ENCODE measurements at places on chromosomes 1 and 21.

DNA sequence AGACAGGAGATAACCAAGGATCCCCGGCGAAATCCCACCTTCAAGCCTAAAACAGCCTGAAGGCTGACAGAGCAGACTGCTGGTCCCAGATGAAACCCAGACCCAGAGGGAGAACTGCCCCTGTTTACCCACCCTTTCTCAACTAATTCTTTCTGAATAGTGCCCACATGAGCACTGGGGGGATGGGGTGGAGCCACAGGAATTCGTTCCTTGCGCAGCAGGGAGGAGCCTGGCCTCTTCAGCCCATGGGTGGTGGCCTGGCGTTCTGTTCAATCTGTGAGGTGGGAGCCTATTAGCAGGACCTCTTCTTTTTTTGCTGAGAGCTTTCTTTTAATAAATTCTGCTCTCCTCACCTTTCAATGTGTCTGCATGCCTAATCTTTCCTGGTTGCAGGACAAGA lies 6.6 kb upstream of the AK5 start:
- no peak for DNase-seq

GRCh38 chr1:227401562-227402342 lies 83.5 kb upstream of the CDC42BPA start:
- no peak for DNase-seq

DNA sequence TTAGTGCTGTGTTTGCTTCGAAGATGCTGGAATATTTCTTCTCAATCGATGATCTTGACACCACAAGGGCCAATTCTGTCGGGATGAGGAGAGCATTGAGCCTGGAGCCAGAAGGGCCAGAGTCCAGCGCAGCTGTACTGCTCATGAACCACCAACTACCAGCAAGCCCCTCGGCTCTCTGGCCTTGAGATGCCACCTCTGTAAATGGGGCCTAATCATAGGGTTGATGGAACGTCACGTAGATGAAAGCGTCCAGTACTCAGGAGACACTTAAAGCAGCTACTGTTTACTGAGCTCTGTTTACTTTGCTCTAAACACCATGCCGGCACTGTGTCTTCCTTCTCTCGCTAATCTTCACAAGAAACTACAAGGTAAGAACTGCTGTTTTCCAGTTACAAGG lies 26.3 kb downstream of the CCDC185 start:
- no peak for DNase-seq

GRCh38 chr1:224431726-224432125 lies 2.9 kb downstream of the WDR26 start:
- no peak for DNase-seq

DNA sequence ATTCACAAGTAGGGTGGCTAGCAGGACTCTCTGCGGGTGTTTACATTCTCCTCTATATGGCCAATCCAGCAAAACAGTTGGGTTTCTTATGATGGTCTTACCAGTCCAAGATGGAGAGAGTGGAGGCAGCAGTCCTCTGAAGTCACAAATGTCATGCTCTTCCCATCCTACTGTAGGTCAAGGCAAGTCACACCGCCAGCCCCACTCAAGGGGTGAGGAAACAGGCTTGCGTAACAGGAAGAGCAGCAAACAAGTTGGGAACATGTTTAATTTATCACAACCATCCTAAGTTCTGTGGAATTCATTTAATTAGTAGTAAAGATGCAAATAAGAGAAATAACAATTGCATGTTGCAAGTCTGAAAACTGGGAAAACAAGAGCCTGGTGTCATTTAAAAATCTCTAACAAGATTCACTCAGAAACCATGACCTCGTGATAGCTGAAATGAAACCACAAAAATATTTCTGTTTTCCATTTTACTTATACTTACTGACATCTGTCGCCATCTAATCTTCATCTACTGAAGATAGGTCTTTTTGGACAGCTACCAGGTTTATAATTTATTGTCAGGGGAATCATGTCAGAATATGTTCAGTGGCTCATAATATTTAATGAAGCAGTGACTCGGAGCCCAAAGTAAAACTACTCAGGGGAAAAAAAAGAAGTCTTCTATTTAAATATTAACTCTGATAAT lies 349.1 kb upstream of the FMN2 start:
- no peak for DNase-seq

DNA sequence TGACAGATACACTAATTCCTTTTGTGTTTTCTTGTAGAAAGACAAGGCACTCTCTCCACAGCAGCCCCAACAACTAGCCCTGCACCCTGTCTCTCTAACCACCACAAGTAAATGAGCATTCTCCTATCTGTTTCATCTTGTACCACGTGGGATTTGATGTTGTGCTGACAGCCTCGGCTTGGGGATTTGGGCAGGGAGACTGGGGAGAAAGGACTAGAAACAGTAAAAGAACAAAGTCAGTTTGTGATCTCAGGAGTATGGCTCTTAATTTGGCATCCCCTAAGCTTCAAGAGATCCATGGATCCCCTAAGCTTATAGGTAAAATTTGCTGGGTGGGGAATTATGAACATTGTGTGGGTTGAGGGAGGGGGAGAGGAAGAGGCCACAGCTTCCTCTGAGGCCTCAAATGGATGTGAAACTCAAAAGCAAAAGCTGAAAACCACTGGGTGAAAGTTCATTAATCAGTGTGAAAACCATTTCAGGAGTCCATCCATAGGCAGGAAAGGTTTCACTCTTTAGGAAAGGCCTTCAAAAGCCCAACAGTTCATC lies 3.1 kb downstream of the C1orf162 start:
- DNase-seq: no peak

DNA sequence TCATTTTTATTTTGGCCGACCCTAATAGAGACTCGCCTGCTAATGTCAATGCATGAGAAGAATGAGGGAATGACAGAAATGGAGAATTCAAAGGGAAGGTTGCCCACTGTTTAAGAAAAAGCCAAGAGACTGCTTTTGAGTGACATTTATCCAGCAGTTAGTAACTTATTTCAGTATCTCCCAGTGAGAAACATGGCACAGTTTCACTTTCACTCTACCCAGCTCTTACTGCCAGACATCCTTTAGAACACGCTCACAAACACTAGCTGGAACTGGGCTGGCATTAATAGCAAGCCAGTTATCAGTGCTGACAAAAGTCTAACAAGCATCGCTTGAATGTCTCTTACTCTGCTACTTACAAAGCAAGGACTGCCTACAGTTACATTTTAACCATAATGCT lies 8.5 kb downstream of the GGPS1 start:
- no peak for DNase-seq

DNA sequence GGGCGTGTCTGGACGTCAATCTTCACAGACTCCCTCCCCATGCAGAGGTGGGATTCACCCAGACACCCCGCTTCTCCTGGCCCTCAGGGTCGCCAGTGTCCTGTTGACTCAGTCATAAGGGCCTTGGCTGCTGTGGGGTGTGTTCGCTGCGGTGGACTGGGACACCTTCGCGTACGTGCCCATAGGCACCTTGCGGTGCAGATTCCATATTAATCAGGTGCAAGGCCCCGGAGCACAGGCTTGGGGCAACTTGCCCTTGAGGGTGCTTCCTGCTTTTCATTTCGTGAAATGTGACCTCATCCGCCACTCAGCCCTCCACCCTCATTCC lies 398 bp upstream of the SLC30A10 start:
- DNase-seq: no peak

DNA sequence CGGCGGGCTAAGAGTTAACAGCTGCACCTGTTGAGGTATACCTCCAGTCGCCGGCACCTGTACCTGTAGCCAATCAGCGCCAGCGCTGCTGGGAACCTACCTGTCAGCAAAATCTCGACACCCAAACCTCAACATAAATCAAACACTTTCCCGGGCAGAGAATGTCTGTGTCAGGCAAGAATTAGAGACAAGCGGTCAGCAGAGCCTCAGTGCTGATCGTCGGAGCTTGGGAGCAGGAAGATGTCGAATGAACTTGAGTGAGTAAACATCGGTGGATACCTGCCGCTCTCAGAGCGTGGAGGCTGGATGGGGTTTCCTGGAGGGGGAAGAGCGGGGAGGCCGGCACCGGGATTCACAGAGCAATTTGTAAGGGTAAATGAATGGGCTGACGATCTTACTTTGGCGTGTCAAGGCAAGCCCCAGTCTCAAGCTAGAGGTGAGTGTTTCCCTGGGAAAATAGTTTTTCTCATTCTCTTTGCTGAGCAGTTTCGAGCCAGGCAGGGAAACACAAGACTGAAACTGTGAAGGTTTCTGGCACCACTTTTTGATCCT lies at the start of gene GRHL3:
Gene GRHL3 (plus strand): TSS at position 46 of the 552 bp plus-strand sequence. CDS start 195 bp downstream, at position 241.
- DNase-seq: no peak

DNA sequence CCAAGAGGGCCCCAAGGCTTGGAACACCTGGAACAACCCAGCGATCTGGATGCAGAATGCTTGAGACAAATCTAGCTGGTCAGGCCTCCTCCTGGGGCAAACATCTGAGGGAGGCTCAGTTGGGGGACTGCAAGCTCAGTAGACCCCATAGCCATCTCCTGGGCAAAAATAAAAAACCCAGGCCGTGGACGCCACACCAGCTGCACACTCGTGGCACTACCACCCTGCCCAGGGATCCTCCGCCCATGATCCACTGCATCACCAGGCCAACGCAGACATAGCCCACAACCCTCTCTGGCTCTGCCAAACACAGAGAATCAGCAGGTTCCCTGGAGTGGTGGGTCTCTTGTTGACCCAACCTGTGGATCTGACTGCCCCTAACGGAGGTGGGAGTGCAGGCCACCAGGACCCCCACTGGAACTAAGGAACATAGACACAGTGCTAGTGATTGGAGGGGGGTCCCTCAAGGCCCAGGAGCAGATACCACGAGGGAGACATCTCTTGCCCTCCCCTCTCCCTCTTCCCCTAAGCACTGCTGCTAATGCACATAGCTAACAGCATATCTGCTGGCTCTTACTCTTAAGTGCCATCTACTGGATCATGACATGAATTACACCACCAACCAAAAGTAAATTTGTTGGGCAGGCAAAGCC lies 147.2 kb downstream of the CHD1L start:
- peak; percentile 21 for DNase-seq

DNA sequence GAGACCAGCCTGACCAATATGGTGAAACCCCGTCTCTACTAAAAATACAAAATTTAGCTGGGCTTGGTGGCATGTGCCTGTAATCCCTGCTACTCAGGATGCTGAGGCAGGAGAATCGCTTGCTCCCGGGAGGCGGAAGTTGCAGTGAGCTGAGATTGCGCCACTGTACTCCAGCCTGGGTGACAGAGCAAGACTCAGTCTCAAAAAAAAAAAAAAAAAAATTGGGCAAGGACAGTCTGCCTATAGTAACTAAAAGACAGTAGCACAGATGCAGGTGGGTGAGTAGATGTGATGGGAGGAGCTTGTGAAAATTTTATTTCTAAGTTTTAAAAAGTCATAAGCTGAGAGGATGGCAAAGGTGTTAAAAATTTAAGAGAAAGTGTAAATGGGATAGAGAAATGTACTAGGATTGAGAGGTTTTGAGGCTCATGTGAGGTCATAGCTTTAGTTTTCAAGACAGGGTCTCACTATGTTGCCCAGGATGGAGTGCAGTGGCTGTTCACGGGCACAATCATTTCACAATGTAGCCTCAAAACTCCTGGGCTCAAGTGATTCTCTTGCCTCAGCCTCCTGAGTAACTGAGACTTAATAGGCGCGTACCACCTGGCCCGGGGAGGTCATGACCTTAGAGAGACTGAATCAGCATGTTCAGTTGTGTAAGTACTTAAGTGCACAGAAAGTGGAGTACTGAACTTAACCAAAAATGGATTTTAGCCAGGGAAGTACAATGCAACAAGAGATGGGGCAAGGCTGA lies 33.7 kb downstream of the PTP4A2 start:
- no peak for DNase-seq

DNA sequence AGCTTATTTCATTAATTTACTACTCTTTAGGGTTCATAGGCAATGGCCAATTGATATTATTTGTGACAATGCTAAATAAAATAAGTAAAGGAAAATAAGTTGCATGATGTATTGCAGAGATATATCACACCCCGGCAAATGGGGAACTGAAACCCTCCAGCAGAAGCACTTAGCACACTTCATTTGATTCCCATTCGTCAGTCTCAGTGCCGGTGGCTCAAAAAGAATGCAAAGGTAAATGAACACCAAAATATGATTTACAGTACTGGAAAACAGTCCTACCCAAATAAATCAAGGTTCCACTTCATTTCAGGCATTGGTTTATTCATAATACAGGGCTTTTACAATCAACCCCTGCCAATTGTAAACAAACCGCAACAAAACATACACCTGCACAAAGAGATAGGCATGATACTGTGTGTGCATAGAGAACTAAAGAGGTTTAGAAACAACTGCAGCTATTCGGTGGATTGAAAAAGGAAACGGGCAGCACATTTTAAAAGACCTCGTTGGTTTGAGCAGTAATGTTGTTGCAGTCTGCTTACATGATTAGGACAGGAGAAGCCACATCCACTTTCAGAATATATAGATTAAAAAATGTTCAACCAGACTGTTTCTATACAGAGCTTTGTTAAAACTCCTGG lies 1019.2 kb downstream of the TTLL7 start:
- no peak for DNase-seq

- DNase-seq: peak; percentile 59
Observed at GRCh38 chr1:183604038-183604808, 14.0 kb upstream of the NCF2 start.

DNA sequence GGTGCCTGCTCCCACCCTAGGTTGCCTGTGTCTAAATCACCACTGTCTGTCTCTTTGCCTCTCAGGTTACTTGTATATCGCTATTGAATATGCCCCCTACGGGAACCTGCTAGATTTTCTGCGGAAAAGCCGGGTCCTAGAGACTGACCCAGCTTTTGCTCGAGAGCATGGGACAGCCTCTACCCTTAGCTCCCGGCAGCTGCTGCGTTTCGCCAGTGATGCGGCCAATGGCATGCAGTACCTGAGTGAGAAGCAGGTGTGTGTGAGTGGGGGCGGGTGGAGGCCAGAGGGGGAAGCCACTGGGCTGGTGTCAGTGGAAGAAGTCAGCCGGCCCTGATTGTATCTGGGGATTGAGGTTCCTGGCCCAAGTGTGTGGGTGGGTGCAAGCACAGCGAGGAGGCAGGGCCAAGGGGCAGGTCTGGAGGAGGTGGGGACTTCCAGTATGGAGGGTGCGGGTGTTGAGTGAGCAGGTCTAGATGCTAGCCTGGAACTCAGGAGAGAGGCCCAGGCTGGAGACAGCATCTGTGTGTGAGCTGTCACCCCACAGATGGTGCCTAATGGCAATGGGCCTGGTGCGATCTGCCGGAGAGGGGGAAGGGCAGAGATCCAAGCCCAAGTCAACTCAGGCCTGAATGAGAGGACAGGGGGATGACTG lies 17.2 kb downstream of the TIE1 start:
- DNase-seq: no peak

DNA sequence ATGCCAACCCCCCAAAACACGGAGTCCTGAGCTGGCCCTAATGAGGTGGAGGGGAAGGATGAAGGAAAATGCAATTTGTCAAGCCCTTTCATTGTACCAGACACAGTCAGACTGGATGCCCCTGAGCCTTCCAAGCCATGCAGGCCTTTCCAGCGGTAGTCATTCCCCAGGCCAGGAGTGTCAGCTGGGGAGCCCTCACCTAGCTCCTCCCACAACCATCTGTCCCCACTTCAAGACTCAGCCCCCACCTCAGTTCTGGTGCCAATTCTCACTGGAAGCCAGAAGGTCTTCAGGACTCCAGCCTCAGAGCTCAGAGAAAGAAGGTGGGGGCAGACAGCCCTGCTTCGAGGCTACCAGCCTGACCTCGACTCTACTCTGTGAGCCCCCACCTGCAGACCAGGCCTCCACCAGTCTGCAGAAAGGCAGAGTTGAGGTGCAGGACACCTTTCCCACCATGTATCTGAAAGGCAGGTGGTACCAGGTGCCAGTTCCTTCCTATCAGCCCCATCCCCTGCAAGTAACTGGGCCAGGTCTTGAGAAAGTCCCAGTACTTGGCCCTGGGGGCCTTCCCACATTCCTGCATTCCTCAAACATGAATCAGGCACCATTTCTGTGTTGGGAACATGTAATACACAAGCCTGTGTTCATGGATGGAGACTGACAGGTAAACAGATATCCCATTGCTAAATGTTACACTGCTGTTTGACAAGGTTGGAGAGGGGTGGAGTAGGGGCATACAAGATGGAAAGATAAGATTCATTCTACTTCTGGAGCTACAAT lies 180.6 kb upstream of the EDN2 start:
- DNase-seq: no peak

All from smooth muscle cell of the brain vasculature (primary cell).